ENCODE measurements at places on chromosomes 13 and 19.

- DNase-seq: no peak
Observed at GRCh38 chr19:12841094-12841493, 2.8 kb downstream of the MAST1 start.

DNA sequence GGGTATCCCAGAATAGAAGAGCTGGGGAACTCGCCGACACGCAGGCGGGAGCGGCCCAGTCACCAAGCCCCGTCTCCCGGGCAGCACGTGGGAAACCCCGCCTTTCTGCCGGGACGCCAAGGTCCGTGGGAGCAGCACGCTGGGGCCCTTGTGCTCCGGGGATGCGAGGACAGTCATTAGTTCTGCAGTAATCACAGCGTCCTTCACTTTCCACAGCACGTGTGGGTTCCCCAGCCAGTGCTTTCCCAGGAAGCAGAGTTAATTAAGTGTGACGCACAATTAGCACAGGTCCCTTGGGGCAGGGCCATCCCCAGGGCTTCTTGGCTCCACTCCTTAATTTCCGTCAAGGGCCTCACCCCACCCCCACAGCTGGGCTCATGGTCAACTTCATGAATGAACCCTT, 64.3 kb upstream of the C13orf46 start:
- DNase-seq: no peak

DNA sequence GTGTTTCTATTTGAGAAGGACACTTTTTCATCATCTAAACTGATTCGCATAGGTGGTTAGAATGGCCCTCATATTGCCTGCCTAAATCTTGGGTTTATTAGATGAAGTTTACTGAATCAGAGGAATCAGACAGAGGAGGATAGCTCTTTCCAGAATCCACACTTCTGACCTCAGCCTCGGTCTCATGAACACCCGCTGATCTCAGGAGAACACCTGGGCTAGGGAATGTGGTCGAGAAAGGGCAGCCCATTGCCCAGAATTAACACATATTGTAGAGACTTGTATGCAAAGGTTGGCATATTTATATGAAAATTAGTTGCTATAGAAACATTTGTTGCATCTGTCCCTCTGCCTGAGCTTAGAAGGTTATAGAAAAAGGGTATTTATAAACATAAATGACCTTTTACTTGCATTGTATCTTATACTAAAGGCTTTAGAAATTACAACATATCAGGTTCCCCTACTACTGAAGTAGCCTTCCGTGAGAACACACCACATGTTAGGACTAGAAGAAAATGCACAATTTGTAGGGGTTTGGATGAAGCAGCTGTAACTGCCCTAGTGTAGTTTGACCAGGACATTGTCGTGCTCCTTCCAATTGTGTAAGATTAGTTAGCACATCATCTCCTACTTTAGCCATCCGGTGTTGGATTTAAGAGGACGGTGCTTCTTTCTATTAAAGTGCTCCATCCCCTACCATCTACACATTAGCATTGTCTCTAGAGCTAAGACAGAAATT, 103.8 kb downstream of the TNFRSF19 start:
- no peak for DNase-seq

DNA sequence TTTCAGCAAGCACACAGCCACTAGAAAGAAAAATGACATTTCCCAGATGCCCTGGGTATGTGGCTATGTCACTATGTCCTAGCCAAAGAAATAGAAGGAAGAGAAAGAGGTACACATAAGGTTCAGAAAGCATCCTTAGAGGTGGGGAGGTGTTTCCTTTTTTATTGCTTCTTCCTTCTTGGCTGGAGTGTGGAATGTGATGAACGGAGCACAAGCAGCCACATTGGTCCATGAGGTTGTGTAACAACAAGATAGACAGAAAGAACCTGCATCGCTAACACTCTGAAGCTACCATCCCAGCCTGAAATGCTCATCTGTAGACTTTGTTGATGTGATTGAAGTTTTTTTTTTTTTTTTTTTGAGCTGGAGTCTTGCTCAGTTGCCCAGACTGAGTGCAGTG, 6.7 kb downstream of the SLC25A23 start:
- DNase-seq: no peak

DNA sequence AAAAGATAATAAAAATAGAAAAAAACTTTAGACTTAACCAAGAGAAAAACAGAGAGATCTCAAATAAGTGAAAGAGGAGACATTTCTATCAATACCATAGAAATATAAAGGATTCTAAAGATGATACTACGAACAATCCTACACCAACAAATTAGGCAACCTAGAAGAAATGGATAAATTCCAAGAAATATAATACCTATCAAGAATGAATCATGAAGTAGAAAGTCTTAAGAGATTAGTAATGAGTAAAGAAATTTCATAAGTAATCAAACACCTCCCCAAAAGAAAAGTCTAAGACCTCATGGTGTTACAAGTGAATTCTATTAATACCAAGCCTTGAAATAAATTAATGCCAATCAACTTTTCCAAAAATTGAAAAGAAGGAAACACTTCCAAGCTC, 1584.5 kb upstream of the MIR17HG start:
- DNase-seq: no peak

Data from germinal center (tissue), 1 donor.